A549 treated with Hydrocortisone at 1 μM for 4 hours (cell line): ENCODE measurements at places on chromosomes 13 and 19. TPM values are rescaled to one million over a fixed set of nuclear protein-coding genes. Genes with fewer than 3 reads are reported as not detected.

Gene BLVRB
- total RNA-seq = 239 to 357 TPM (median 312 TPM) in 5 replicates

Gene LMTK3
- total RNA-seq = 2.7 to 5.6 TPM (median 4.5 TPM) in 5 replicates

Gene ZNF808
- 0.07 to 0.17 TPM (median 0.11 TPM) in 4 of 5 replicates, not detected in the other for total RNA-seq

Gene LIM2
- total RNA-seq = not detected in 5 replicates

Gene TEX101
- total RNA-seq = not detected in 5 replicates

Gene AMER2
- total RNA-seq = not detected in 5 replicates

Gene FGF21
- not detected in 5 replicates for total RNA-seq

Gene TNFRSF19
- 2.8 to 4.7 TPM (median 3.4 TPM) in 5 replicates for total RNA-seq

Gene VSTM2B
- not detected in 5 replicates for total RNA-seq

Gene ZNF442
- total RNA-seq = not detected in 5 replicates

Gene CCL25
- not detected in 5 replicates for total RNA-seq

Gene YJU2
- total RNA-seq = 17.9 to 21.7 TPM (median 19.3 TPM) in 5 replicates

Gene ARHGAP35
- total RNA-seq = 22.3 to 35.2 TPM (median 29.1 TPM) in 5 replicates

Gene ZNF581
- 36.1 to 50.8 TPM (median 48.2 TPM) in 5 replicates for total RNA-seq

Gene KLC3
- 0.69 to 1.4 TPM (median 0.89 TPM) in 5 replicates for total RNA-seq

Gene KEAP1
- 49.8 to 65.7 TPM (median 53.9 TPM) in 5 replicates for total RNA-seq

Gene WTIP
- total RNA-seq = 29.8 to 36.5 TPM (median 32.9 TPM) in 5 replicates

Gene ZNF154
- total RNA-seq = not detected in 5 replicates

Gene KANK2
- 38.3 to 64.7 TPM (median 53.7 TPM) in 5 replicates for total RNA-seq

Gene ZNF787
- total RNA-seq = 27.1 to 47.9 TPM (median 45.3 TPM) in 5 replicates

Gene CEACAM3
- total RNA-seq = not detected in 5 replicates

Gene SIGLEC8
- total RNA-seq = not detected in 5 replicates

Gene SRRM5
- total RNA-seq = 0.71 to 0.94 TPM (median 0.84 TPM) in 5 replicates

Gene CEACAM7
- 0.03 to 0.18 TPM (median 0.10 TPM) in 3 of 5 replicates, not detected in the others for total RNA-seq

Gene GPR12
- not detected in 5 replicates for total RNA-seq

Gene PRKCG
- total RNA-seq = 3.6 to 6.8 TPM (median 5.6 TPM) in 5 replicates

Gene IFI30
- 11.4 to 18.5 TPM (median 15.0 TPM) in 5 replicates for total RNA-seq

Gene MISP3
- 1.7 to 4.3 TPM (median 3.8 TPM) in 5 replicates for total RNA-seq

Gene ELSPBP1
- total RNA-seq = not detected in 5 replicates

Gene CD70
- 11.4 to 24.9 TPM (median 21.6 TPM) in 5 replicates for total RNA-seq

Gene CCDC159
- 3.6 to 4.9 TPM (median 4.6 TPM) in 5 replicates for total RNA-seq

Gene CALR3
- total RNA-seq = 0.15 TPM in 1 of 5 replicates, not detected in the others

Gene DNAAF3
- 5.2 to 6.4 TPM (median 5.6 TPM) in 5 replicates for total RNA-seq

Gene KLK8
- total RNA-seq = not detected in 5 replicates

Gene NCAN
- 0.01 to 0.23 TPM (median 0.10 TPM) in 5 replicates for total RNA-seq

Gene NPHS1
- 0.35 to 0.68 TPM (median 0.59 TPM) in 5 replicates for total RNA-seq

Gene OLFM2
- 9.9 to 11.6 TPM (median 10.7 TPM) in 5 replicates for total RNA-seq

Gene SIGLEC10
- total RNA-seq = 0.03 to 0.08 TPM (median 0.07 TPM) in 3 of 5 replicates, not detected in the others

Gene PTGIR
- total RNA-seq = 0.05 to 0.12 TPM (median 0.12 TPM) in 3 of 5 replicates, not detected in the others

Gene ANKRD24
- 0.14 to 0.24 TPM (median 0.22 TPM) in 5 replicates for total RNA-seq
